Left renal pelvis (tissue), 4 donors: ENCODE measurements at places on chromosomes 2 and 18.

GRCh38 chr2:120177973-120178372 lies 45.2 kb downstream of the TMEM185B start:
- DNase-seq, result no peak

GRCh38 chr2:170940066-170940465 lies 11.0 kb downstream of the GORASP2 start:
- no peak for DNase-seq

- DNase-seq, result no peak
These were observed 6.5 kb downstream of the KCNJ3 start for GRCh38 chr2:154704991-154705390.

- no peak for DNase-seq
These were observed 269.4 kb upstream of the LRRTM1 start for GRCh38 chr2:80573950-80574349.

DNA sequence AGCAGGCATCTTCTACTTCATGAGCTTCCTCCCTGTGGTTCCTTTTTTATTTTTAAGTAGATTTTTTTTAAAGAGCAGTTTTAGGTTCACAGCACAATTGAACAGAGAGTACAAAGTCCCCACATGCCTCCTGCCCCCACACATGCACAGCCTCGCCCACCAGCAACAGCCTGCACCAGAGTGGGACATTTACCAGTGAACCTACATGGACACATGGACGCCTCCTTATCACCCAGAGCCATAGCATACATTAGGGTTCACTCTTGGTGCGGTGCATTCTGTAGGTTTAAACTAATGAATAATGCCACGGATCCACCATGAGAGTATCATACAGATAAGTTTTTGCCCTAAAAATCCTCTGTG lies 40.9 kb downstream of the HS1BP3 start:
- no peak for DNase-seq

DNA sequence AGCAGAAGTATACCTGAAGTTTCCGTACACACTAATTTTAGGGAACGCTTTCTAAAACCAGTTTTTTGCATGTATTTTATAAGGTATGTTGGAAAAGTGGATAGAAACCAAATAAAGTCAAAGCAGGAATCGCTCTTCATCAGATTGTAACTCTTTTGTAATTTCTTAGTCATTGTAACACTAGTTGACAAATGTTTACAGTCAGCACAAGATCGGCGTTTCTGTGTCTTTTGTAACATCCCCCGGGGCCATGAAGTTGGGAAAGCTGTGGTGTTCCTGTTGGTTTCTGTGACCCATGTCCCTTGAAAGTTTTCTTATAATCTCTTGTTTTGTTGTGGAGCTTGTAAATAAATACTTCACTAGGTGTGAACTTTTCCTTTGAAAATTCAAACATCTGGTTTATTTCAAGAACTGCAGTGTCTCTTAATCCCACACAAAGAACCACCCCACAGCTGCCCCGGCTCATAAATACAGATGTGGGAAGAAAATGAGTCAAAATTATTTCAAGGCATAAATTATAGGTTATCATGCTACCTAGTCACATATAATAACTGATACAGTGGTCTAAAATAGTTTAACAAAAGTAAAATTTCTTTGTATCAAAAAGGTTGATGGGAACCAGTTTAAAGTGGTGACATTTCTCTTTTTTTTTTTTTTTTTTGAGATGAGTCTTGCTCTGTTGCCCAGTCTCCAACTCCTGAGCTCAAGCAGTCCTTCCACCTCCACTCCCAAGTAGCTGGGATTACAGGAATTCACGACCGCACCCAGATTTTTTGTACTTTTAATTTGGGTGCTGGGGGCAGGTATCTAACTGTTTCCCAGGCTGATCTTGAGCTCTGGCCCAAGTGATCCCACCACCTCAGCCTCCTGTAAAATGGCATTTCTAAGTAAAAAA lies 751 bp upstream of the NMI start:
- DNase-seq, result peak; percentile 25

GRCh38 chr18:13067966-13068365 lies 76.8 kb downstream of the CEP192 start:
- DNase-seq, result no peak

GRCh38 chr2:109299536-109299935 lies 170.5 kb downstream of the SH3RF3 start:
- DNase-seq, result no peak
